Adrenal gland (tissue), 19 donors: ENCODE measurements at places on chromosomes 7 and 10.
A peak's percentile ranks its signal among the peaks of the same experiment; 100 is the strongest.

DNA sequence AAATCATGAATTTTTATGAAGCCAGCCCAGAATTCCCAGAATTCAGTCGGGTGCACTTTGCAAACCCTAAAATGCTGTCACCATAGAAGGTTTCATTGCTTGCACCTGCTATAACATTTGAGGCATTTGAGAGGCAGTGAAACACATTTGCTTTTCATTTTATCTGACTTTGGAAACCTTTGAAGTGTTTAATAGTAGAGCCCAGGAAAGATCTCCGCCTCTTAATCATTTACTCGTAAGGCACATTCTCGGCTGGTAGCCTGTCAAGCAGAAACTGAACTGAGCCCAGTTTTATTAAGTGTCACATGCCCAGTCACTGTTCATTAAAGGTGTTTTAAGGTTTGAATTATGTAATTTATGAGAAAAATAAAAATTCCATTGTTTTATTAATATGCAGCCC lies 247.6 kb downstream of the EMX2 start:
- DNase-seq = no peak

- no peak for DNase-seq
These were observed 1.4 kb downstream of the VOPP1 start for GRCh38 chr7:55570939-55571338.

DNA sequence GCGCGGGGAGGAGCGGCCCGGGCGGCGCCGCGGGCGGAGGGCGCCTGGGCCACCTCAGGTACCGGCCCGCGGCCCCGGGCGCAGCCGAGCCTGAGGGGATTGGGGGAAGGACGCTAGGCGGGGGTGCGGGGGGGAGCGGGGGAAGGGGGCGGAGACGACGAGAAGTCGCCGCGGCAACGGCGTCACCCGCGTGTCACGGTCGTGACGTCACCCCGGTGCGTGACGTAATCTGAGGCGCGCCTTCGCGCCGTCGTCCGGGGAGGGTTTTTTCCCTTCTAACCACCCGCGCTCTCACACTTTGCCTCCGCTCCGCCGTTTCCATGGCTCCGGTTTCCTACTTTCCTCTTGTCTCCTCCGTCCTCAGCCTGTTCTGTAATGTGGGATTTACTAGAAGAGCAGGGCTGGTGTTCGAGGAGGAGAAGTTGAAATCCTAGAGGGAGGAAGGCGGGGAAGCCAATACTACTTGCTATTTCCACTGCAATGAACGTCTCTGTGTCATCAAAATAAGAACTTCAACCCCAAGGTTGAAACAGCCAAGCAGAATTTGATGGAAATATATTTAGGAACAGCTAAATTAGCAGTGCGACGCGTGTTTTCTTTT lies at the start of gene BRAF:
TSS of gene BRAF (minus strand) at position 109 of the 601 bp plus-strand sequence. CDS start 226 bp downstream, outside the sequence.
- peak; percentile 96 for DNase-seq

- DNase-seq = no peak
These were observed 32.8 kb downstream of the ARL4A start for GRCh38 chr7:12719981-12720865.

- DNase-seq = peak; percentile 21
These were observed 14.1 kb upstream of the CXCL12 start for GRCh38 chr10:44398747-44399658.
